ENCODE measurements at places on chromosomes 7 and 10. TPM values are rescaled to one million over a fixed set of nuclear protein-coding genes. Genes with fewer than 3 reads are reported as not detected.

Gene TFEC
- 0.96 TPM for polyA plus RNA-seq

Gene DYNC1I1
- polyA plus RNA-seq = 34.4 TPM

- DNase-seq = no peak
Measured at GRCh38 chr10:45302573-45302972, 12.8 kb downstream of the OR13A1 start.

- DNase-seq = no peak
Measured at GRCh38 chr7:96337519-96337918, 15.6 kb upstream of the SLC25A13 start.

DNA sequence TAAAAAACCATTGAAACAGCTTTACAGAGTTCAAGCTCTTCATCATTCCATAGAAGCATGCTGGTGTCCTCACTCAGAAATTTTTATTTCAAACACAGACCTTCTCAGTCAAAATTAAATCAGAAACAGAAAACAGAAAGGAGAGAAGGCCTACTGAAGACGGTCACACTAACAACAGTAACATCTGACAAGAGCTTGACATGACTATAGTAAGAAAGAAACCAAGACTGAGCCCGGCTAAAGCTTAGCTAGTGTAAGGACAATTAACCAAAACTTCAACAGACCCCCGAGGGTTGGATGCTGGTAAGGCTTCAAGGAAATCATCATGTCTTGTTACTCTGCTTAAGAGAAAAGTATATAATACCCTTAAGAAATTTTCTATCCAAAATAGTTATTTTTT is 38.6 kb downstream of the MTPN start:
- no peak for DNase-seq
